Umbilical cord (tissue), 2 donors: ENCODE measurements at places on chromosomes 11 and 22.

DNA sequence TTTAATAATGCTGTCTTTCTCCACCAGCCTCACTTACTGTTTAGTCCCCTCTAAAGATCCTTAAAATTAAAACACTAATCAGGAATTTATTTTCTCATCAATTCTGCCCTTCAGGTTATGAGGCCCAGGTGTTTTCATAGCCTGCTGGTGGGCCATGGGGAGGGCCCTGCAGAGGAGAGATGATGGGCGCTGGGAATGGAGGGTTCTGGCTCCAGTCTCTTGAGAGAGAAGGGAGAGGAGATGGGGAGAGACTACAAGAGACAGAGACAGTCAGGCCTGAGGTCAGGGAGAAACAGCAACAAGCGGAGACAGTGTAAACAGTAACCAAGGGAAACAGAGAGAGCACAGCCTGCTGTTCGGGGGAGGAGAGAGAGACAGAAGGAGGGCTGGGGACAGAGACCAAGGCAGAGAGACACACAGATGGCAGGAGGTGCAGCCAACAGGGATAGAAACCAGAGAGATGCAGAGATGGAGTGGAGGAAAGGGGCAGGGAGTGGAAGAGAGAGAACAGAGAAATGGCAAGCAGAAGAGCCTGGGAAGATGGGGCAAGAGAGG lies 187.3 kb upstream of the SYT13 start:
- no peak for DNase-seq

GRCh38 chr11:45652781-45653180 lies 12.6 kb downstream of the CHST1 start:
- DNase-seq: peak; percentile 67

- DNase-seq: peak; percentile 17
These were observed 248.1 kb downstream of the CNTN5 start for GRCh38 chr11:99268886-99269285.

DNA sequence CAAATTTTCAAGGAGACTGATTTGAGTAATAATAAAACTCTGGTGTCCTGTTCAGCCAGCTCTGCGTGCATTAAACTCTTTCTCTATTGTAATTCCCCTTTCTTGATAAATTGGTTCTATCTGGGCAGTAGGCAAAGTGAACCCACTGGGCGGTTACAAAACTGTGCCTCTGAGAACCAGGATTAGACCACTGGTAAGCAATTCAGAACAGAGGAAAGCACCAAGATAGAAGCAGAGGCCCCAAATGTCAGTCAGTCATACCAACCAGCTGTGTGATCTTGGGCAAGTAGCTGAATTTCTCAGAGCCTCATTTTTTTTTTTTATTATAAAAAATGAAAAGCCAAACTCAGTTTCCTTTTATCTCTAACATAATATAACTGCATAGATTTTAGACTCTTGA lies 54.9 kb downstream of the TRIM44 start:
- no peak for DNase-seq

DNA sequence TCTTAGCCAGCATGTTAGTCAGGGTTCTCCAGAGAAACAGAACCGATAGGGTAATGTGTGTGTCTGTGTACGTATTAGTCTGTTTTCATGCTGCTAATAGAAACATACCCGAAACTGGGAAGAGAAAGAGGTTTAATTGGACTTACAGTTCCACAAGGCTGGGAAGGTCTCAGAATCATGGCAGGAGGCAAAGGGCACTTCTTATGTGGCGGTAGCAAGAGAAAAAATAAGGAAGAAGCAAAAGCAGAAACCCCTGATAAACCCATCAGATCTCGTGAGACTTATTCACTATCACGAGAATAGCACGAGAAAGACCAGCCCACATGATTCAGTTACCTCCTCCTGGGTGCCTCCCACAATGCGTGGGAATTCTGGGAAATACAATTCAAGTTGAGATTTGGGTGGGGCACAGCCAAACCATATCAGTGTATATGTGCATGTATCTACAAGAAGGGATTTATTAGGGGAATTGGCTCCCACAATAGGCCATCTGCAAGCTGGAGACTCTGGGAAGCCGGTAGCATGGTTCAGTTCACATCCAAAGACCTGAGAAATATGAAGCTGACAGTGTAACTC lies 173.7 kb upstream of the NECTIN1 start:
- DNase-seq: peak; percentile 17

- no peak for DNase-seq
These were observed 23.0 kb downstream of the ANKK1 start for GRCh38 chr11:113410414-113411135.

- DNase-seq: no peak
These were observed 54.7 kb upstream of the SLC6A5 start for GRCh38 chr11:20544603-20545237.

DNA sequence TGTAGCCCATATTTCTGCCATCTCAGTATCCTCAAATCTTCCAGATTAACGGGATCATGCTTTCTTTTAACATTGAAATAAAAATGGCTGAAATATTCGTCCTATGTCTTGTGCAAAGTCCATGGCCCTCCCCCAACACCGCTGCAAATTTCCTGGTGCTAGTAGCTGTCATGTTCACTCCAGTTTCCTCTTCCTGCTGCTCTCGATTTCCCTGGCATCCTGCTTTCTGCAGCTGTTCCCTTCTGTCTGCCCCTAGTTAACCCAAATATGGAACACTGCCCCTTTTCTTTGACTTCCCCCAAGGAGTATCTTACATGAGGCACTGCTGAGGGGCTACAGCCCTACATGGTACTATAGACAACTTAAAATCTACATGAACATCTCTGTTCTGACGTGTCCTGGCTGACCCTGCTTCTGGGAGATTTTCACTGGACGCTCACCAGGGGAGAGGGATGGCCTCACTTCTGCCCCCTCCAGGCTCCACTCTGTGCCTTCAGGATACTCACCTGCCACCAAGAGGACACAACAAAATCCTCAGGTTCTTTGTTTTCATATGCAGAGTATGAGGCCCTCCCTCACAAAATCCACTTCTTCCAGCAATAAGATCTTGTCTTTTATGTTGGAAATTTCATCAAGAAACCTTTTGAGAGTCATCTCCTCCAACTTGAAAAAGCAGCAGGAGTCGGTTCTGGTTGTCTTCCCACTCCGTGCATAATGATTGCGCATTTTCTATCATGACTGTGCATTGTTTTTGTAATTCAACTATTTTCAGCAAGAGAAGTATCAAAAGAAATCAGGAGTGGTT lies 29.5 kb upstream of the SCUBE2 start:
- DNase-seq: no peak

- DNase-seq: no peak
These were observed 432.2 kb downstream of the NTM start for GRCh38 chr11:131802440-131803115.

- DNase-seq: peak; percentile 88
These were observed 32.1 kb upstream of the SLC5A12 start for GRCh38 chr11:26753723-26754504.

- no peak for DNase-seq
These were observed 154.5 kb upstream of the C11orf87 start for GRCh38 chr11:109267293-109268095.

- no peak for DNase-seq
These were observed 12.6 kb upstream of the SPON1 start for GRCh38 chr11:13949876-13950275.

- no peak for DNase-seq
These were observed 60.7 kb upstream of the CCDC89 start for GRCh38 chr11:85746670-85747069.

GRCh38 chr11:115677190-115677589 lies 173.0 kb upstream of the CADM1 start:
- DNase-seq: no peak

- DNase-seq: no peak
These were observed 80.1 kb downstream of the PICALM start for GRCh38 chr11:85988780-85989179.

DNA sequence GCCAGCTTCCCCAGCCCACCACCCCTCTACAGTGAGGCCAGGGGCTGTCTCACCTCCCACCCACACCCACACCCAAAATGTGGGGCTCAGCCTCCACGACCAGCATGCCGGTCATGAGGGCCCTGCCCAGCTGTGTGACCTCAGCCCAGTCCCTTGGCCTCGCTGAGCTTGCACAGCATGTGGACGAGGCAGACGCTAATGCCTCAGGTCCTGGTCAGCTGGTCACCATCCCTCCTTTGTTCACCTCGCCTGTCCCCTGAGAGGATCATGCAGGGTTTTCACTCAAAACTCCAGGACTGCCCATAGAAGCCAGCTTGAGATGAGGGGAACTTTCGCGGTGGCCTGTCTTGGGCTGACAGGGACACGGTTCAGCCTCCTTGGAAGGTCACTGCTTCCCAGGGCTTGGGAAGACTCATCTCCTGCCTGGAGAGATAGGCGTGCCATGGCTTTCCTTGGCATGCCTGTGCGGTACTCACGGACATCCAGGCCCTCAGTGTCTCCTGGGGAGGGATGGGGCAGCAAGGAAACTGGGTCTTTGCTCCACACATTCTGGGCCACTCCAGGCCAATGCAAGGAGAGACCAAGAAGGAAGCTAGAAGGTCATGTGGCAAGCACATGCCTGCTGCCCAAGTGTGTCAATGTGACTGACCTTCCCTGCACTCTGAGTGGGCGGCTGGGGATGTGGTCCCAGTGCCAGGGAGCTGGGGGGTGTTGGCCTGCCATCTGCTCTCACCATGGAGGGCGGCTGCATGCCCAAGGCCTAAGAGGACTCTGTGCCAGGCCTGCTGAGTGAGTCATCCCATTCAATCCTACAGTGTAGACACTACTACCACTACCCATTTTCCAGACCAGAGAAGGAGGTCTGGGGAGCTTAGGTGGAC lies 3.2 kb upstream of the RTN4R start:
- no peak for DNase-seq

DNA sequence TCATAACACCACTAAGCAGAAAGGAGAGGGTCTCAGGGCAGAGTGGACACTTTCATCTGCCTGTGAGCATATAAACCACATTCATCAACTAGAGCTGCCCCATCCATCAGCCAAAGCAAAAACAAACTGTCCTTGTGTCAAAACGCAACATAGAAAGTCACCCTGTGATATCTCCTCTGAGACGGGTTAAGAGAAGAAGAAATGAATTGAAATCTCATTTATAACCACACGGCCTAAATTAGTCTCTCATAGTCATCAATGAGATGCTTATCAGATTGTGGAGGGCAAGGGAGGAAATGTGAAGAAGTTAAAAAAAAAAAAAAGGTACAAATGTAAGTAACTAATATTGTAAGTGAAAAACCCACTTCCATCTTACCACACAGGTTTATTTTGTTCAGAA lies 75.7 kb downstream of the SIK3 start:
- DNase-seq: no peak

DNA sequence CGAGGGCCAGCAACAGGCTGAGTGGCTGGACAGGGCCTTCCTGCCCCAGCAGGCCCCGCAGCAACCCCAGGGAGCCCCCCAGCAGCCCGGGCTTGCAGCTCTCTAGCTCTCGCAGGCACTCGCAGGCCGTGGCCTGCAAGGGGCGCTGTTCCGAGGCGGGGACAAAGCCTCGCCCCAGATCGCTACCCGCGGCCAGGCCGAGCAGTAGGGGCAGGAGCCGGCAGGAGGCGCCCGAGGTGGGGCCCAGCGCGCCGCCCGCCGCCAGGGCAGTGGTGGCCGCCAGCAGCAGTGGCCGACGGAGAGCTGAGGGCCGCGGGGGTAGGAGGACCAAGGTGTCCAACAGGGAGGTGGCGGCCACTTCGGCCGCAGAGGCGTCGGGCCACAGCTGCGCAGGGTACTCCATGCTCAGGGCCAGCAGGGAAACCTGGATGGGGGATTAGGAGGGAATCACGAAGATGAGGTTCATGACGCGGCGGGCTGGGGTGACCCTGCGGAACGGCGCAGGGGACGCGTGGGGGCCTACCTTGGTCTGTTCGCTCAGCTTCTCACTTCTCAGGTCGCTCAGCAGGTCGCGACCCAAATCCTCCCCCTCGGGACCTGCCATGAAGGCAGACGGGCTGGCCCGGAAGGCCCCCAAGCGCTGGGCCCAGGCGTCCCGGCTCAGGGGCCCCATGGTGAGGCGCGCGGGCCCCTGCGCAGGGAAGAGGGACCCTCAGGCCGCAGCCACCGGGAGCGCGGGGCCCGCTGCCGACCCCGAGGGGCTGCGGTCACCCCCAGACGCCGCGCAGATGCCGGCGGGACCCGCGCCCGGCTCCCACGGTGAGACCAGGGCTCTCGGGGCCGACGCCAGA lies 632 bp downstream of the AP5B1 start:
- peak; percentile 46 for DNase-seq

- DNase-seq: no peak
These were observed 131.1 kb downstream of the DBX1 start for GRCh38 chr11:20029193-20029592.

- DNase-seq: no peak
These were observed at the start of gene CHEK1 for GRCh38 chr11:125624756-125625213. CHEK1 (plus strand) TSS chr11:125625163; CDS start chr11:125626769, 1,606 bp downstream.

DNA sequence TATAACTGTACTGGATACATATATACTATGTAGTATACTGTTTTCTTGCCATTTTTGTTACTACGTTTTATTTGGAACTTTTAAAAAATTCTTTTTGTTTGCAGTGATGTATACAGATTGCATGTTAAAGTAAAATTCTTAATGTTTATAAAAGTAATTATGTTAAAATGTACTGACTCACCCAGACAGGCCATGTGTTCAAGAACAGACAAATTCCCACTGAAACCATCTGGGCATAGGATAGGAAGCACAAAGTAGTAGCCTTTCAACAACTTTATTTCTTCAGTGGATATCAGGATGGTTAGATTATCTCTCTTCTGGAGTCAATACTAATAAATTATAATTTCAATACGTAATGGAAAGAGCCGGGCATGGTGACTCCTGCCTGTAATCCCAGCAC lies 19.8 kb downstream of the PRMT3 start:
- no peak for DNase-seq

DNA sequence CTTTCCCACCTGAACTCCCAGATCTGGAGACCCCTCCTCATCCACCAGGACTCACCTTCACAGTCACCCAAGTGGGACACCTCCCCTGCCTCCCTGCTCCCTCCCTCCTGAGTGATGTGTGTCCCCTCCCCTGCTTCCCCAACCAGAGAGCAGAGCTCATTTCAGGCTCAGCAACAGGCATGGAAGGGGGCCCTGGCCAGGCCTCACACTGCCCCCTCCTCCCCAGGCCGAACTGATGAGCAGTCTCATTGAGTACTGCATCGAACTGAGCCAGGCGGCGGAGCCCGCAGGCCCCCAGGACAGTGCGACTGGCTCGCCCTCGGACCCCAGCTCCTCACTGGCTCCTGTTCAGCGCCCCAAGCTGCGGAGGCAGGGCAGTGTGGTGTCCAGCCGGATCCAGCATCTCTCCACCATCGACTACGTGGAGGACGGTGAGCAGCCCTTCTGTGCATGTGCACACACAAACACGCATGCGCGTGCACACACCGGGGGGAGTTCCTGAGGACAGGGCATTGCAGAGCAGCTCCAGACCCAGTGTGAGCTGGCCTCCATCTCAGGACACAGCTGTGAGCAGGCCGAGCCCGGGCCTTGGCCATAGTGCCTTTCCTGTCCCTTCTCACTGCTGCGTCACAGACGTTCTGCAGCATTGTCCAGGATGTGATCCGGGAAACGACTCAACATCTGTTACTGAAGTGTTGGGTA lies 17.8 kb upstream of the NEAT1 start:
- DNase-seq: no peak

DNA sequence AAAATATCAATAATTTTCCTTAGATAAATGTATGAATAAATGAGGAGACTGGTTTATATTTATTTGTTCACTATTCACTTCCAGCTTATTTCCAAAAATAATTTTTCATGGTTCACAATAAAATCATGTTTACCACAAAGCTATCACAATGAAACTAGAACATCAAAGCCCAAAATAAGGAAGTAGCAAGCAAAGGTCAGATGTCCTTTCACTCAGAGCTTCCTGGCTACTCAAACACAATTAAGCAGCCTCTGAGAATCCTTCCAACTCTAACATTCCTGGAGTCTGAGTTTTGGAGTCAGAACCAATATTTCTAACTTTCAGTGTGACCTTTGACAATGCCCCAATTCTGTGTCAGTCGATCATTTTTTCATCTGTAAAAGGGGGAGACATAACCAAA lies 527.0 kb downstream of the SOX6 start:
- DNase-seq: no peak
